ENCODE measurements at places on chromosomes 7 and 10. TPM values are rescaled to one million over a fixed set of nuclear protein-coding genes. Genes with fewer than 3 reads are reported as not detected.
A peak's percentile ranks its signal among the peaks of the same experiment; 100 is the strongest.

GRCh38 chr7:151342102-151342646 lies 562 bp downstream of the NUB1 start:
- no peak for DNase-seq

DNA sequence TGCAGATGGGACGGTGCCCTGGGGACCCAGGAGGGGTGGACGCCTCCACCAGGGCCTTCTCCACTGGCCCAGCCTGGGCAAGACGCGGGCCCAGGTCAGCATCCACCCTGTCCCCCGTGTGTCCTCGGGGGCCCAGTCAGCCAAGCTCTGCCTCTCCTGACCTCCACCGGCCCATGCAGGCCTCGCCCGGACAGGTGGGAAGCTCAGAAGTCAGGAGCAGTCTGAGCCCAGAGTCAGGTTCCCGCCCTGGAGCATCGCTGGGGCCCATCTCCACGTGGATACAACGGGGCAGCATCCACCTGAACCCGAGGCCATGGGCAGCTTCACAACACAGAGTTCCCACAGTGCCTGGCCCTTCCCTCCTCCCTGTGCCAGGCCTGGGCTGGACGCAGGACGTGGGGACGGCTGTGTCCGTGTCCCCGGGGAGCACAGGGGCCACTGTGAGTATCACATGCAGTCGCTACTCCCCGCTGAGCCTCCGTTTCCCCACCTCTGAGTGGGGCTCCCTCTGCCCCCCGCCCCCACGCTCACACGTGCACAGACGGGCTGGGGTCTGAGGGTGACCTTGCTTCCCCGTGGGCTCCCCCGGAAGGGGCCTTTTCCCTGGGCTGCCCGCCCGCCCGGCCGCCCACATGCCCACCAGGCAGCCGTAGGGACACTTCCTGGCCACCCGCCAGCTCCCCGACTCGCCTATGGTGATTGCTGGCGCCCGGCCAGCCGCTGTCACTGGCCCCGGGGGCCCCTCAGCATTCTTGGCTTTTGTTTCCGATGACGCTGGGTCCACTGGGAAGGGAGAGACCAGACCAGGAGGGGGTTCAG lies 64.3 kb downstream of the PDGFA start:
- no peak for DNase-seq

DNA sequence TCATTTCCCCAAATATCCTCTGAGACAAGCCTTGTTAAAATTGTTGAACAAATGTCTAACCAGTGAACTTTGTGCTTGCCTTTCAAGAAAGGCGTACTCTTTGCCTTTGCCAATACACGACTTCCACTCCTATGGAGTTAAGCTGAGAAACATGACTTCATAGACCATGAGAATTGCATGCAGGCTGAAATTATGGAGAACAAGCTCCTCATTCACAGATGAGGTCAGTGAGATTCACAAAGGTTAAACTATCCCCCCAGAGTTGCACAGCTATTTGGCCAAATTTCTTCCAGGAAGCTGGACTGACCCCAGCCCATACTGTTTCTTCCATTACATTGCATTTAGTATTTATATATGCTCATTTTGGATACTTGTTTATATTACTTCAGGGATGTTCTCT lies 221.4 kb upstream of the SEMA3C start:
- no peak for DNase-seq

DNA sequence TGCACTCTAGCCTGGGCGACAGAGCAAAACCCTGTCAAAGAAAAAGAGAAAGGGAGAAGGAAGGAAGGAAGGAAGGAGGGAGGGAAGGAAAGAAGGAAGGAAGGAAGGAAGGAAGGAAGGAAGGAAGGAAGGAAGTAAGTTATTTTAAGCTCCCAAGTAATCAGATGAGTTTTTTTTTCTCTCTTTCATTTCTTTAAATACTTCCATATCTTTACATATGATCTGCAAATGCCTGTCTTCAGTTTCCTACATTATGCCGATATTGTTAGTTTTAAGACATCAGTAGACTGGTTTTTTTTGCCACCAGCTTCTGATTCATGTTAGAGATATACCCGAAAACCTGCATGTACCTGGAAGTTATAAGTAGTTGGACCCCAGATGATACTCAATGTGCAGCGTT lies 172.6 kb upstream of the FZD1 start:
- no peak for DNase-seq

- no peak for DNase-seq
Measured at GRCh38 chr10:77564731-77565589, 72.6 kb downstream of the KCNMA1 start.

DNA sequence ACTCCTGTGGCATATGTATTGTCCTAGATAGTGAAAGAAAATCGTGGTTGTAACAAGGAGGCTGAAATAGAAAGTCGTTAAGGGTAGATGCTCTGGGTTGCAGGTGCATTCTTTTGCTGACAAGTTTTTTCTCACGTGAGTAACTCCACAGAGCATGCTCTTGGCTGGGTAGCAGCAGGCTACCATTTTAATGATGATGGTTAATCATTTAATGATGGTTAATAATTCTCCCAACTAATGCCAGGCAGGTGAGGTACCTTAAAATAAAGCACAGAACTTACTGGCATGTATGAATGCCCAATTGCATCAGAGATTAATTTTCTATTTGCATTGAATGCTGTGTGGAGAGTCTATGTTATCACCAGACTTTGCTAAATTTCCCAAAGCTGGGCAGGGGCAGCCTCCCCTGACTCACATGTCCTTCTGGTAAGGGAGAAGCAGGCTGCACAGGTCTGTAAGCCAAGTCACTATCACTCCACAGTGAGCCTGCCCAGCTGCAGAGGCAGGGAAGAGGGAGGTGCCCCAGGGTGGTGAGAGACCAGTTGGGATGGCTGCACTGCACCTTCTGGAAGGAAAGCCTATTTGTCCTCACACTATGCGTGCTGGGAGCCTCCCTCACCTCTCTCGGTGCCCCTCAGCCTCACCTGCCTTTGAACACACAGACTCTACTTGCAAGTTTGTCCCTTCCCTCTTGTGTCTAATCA lies 287.0 kb upstream of the IGFBP3 start:
- no peak for DNase-seq

GRCh38 chr10:106182542-106182941 lies 982.0 kb downstream of the SORCS1 start:
- no peak for DNase-seq

- no peak for DNase-seq
Measured at GRCh38 chr10:128922172-128922571, 544.9 kb upstream of the MGMT start.

GRCh38 chr7:117592011-117592635 lies 112.3 kb downstream of the CFTR start:
- no peak for DNase-seq

GRCh38 chr7:132386201-132386681 lies 190.0 kb downstream of the PLXNA4 start:
- DNase-seq = no peak

GRCh38 chr10:71388171-71388570 lies 8.5 kb upstream of the CDH23 start:
- DNase-seq = no peak

DNA sequence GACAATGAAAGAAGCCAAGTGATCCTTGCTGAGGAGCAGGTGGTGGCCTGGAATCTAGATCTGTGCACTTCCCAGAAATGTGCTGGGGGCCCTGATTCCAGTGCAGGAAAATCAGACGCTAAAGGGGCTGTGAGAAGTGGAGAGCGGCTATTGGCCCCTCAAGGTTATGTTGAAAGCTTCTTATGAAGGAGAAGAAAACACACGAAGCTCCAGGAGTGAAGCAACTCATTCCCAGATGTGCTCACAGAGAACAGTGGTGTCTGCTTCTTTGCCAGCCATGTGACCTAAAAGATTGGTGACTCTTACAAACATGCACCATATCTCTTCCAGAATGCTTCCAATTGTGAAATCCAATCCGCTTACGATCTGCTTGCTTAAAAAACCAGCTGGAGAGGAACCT lies 679.3 kb upstream of the IGFBP3 start:
- no peak for DNase-seq

DNA sequence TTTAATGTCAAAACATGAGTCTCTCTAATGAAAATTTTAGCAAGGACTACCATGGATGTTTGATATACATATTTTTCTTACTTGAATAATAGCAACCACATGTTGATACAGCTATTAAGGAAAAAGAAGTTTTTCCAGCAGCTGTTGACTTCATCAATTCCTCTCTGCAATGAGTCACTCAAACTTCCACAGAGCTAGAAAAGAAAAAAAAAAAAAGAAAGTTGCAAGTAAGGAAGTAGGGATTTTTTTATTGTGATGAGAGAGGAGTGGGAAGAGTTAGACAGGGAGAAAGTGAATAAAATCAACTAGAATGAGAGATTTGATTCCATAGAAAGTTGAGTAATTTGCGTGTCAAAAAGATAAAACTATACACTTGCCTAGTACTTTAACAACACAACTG lies 46.2 kb downstream of the CAV1 start:
- DNase-seq = no peak

GRCh38 chr7:114574384-114574783 lies 159.8 kb downstream of the FOXP2 start:
- no peak for DNase-seq

GRCh38 chr7:31126976-31127375 lies 74.9 kb downstream of the ADCYAP1R1 start:
- DNase-seq = no peak

- DNase-seq = no peak
Measured at GRCh38 chr10:122499012-122499411, 37.7 kb downstream of the HTRA1 start.

- no peak for DNase-seq
Measured at GRCh38 chr7:157795199-157795598, 458.4 kb downstream of the DNAJB6 start.

DNA sequence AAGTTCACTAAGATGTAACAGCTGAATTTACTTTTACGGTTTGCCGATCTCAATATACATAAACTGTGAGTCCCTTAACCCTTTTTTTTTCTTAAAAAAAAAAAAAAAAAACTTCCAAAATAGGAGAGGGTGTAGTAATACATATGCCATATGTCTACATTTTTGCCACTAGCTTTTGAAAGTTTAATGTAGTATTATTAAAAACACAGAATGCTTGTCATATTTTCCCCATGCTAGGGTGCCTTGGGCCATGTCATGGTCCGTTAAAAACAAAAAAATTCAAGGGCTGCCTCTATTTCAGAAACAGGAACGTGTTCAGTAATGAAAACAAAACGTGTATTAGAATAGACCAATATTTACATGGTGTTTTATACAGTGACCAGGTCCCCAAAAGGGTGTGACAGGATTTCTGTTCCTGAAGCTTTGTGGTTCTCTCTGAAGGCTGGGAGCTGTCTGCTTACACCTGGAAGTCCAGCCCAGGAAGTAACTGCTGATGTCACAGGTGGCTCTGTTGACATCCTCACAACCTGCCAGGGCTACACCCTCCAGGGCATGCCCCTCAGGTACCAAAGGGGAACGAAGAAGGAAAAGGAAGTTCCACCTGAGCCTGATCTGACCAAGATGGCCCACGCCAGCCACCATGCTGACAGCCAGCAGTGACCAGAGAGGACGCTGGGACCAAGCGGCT lies 79.0 kb downstream of the COBL start:
- no peak for DNase-seq

DNA sequence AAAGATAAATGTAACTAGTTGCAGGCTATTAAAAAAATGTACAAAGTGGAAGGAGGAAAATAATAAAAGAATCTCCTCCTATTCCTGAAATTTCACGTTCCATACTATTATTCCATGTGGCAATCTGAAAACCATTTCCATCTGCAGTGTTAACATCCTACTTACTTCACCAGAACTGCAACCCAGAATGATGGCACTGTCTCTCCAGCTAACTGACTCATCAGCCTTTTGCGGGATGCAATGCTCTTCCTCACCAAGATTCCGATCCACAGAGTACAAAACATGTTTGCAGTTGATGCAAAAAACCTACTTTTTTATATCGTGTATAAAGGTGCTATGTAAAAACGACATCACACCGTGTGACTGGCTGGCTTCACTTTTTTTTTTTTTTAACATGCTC lies 50.8 kb downstream of the ESYT2 start:
- no peak for DNase-seq

DNA sequence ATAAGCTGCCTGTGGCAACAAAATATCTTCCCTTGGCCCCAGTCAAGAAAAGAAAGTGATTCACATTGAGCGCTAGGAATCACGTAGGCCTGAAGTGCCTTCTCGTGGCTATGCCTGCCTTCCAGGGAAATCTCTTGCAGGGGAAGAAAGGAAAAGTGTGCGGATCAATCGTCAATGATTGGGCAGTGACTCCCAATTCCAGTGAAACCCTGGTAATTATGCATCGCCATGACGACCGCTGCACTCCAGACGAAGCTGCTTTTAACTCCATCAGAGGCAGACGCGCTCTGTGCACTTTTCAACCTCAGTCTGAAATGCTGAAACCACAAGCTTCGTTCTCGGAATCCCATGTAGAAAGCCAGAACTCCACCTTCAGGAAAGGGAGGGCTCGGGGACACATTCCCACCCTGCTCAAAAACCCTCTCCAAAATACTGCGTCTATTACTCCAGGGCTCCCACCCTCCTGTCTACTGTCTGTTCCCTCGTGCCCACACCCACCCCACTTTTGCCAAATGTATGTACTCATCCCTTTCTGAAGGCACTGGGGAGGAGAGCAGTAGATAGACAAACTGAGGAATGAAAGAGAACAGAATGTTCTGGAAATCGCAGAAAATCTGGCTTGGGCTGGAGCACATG lies 24.2 kb upstream of the PRKAG2 start:
- DNase-seq = no peak

- no peak for DNase-seq
Measured at GRCh38 chr7:92832534-92833023, 3.8 kb downstream of the CDK6 start.

GRCh38 chr10:77737608-77738007 lies 100.0 kb upstream of the KCNMA1 start:
- DNase-seq = peak; percentile 31

GRCh38 chr10:5038733-5039132 lies 35.1 kb upstream of the AKR1C2 start:
- no peak for DNase-seq

GRCh38 chr10:70482982-70483760 lies 4.6 kb downstream of the PALD1 start:
- no peak for DNase-seq

DNA sequence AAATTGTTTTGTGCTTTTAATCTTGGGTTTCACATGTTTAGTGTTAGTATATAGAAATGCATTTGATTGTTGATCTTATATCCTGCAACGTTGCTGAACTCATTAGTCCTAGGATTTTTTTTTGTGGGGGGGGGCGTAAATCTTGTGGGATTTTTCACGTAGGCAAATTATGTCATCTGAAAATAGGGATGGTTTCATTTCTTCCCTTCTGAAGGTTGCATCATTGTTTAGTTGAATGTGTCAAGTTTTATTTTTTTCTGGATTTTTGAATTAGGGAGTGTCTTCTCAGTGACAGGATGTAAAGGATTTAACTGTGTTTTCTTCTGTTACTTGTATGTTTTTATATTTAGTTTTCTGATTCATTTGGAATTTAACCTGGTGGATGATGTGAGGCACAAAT lies 26.7 kb downstream of the MKLN1 start:
- DNase-seq = no peak

GRCh38 chr10:32273336-32273735 lies 73.6 kb downstream of the EPC1 start:
- DNase-seq = no peak

TMEM213 gene
- not detected for total RNA-seq

PARD3 gene
- 46.3 TPM for total RNA-seq

UTF1 gene
- total RNA-seq = not detected

MRC1 gene
- 0.37 TPM for total RNA-seq

TBXAS1 gene
- total RNA-seq = 1.4 TPM

CCDC3 gene
- total RNA-seq = 10.5 TPM

KIF11 gene
- total RNA-seq = 33.8 TPM

SPDYE9 gene
- not detected for total RNA-seq

SSC4D gene
- 1.1 TPM for total RNA-seq

MMD2 gene
- not detected for total RNA-seq

FRMPD2 gene
- total RNA-seq = 0.30 TPM

LRRC17 gene
- 0.47 TPM for total RNA-seq

UPK3BL2 gene
- 7.0 TPM for total RNA-seq

GPR22 gene
- not detected for total RNA-seq

Data from HCT116 (cell line).